ENCODE measurements at places on chromosomes 4 and X.

DNA sequence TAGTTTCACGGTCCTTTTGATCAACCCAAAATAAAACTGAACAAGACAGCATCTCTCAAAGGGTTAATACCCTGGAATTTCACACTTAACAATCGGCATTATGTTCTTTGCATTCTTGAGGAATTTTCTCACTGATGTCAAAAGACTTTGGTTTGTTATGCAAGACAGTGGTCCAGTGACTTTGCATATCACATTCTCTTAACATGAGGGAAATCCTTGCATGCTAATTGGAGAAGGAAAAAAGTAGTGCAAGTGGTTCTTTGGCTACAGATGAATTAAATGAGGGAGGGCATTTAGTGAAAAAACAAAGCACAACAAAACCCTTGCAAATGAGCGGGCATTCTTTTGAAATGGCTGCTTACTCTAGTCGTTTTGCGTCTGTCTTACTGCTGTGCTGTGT lies 105.1 kb upstream of the LIMCH1 start:
- no peak for DNase-seq

DNA sequence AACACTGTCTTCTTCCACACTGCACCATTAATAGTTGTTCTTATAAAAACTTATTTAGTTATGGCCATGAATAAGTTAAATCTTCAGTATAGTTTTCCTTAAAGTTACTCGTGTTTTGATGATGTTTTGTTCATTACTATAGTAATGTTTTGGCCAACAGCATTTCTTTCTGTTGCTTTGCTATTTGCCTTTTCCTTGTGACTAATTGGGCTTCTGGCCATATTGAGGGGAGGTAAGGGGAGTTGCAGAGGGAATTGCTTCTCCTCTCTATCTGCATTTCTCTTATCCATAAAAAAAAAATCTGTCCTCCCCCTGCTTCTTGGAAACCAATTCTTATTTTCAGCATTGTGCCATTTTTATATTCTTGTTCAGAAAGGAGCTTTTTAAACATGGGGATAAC lies 42.7 kb upstream of the ZCCHC12 start:
- DNase-seq = no peak

GRCh38 chr4:110753466-110753865 lies 130.6 kb upstream of the PITX2 start:
- DNase-seq = no peak

- no peak for DNase-seq
Measured at GRCh38 chrX:38220024-38220414, 652 bp downstream of the SRPX start.

DNA sequence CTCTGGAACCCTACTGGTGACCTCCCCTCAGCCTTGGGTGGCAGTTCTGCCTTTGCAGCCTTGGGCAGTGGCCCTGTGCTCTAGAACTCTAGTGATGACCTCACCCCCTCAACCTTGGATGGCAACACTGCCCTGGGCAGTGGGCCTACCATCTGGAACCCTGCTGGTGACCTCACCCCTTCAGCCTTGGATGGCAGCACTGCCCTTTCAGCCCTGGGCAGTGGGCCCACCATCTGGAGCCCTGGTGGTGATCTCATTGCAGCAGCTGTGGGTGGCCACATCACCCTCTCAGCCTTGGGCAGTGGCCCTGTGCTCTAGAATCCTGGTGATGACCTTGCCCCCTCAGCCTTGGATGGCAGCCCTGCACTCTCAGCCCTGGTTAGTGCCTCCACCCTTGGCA lies 129.3 kb downstream of the RBMX2 start:
- DNase-seq = no peak

- DNase-seq = no peak
Measured at GRCh38 chr4:18695733-18696527, 674.4 kb upstream of the LCORL start.

DNA sequence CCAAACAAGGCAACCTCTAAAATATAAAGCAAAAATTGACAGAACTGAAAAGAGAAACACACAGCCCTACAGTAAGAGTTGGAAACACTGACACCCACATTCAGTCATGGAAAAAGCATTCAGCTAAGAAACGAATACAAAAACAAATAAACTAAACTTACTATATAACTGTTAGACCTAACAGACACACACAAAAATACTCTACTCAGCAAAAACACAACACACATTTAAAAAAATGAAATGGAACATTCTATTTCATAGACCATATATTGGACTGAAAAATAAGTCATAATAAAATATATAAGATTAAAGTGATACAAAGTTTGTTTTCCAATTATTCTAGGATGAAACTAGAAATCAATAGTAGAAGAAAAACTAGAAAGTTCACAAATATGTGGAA lies 488.8 kb upstream of the POU3F4 start:
- no peak for DNase-seq

- no peak for DNase-seq
Measured at GRCh38 chr4:37477126-37477525, 209.1 kb downstream of the RELL1 start.

- no peak for DNase-seq
Measured at GRCh38 chrX:3448563-3448962, 102.1 kb upstream of the MXRA5 start.

- no peak for DNase-seq
Measured at GRCh38 chrX:104972737-104973136, 247.8 kb downstream of the TEX13A start.

DNA sequence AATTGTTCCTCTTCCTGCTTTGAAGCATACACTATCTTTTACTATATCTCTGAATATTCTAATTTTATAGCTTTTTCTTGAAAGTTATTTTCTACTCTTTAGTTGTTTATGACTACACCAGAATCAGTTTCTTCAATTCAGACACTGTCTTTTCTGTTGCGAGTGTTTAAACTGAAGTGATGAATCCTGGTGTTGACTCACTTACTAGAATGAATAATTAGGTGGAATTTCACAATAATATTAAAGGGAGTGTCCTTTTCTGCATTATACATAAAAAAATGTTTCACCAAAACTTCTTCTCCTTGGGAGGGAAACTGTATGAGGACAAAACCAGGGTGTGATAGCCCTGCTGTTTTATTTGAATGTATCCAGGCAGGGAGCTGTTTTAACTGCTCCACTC lies 1383.1 kb downstream of the C4orf33 start:
- DNase-seq = no peak

- no peak for DNase-seq
Measured at GRCh38 chr4:127997534-127998388, 32.6 kb downstream of the ABHD18 start.

DNA sequence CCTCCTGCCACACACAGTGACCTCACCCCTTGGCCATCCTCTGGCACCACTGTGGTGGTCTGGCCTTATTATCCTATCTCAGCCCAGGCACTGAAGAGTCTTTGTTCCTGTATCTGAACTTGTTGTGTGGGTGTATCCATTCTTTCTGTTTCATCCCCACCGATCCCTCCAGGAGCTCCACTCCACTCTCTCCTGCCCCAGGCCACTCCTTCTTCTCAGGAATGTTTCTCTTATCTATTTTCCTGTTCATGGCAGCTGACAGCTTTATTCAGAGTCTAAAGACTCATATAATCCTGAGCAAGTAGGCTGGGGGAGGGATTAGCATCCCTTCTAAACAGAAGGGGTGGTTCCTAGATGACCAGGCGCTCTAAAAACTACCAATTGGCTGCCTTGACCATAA lies 150.0 kb downstream of the ANAPC10 start:
- DNase-seq = no peak

DNA sequence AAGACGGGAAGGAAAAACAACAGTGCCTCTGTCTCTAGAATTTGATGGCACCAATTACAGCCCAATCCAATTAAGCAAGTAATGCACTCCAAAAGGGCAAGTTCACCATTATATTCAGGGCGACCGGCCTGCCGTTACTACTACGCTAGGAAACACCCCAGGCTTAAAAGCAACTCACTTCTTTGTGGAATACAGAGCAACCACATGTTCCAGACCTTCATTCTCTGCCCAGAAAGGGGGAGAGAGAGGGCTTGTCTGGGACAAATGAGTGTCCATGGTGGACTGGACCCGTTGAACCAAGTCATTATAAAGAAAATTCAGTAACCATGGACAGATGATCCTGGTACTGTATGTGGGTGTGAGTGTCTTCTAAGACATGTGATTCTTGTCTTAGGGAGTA lies 1.6 kb downstream of the KDR start:
- no peak for DNase-seq

DNA sequence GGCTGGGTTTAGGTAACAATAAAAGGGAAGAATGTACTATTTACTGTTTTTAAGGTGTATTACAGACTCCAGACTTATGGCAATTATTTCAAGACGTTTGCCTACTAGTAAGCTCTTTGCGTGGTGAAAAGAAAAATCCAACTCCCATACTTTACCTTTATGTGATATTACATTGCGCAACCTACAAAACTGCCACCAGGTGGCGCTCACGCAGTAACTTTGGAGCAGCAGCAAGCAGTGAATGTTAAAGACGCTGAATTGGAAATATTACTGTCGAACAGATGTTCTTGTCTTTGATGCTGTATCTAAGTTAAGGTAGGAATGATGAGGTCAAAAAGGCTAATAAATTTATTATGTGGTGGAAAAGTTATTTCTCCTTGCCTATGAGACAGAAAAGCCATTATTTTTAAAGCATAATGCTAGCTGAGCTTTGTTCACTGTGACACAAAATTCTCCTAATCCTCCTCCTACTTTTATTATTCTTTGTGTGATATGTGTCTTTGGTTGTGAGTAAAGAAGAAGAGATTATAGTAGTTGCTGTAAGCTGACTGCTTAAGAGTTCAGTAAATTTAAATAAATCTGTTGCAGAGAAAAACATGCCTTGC lies 1099.8 kb upstream of the TENM3 start:
- DNase-seq = peak; percentile 47

DNA sequence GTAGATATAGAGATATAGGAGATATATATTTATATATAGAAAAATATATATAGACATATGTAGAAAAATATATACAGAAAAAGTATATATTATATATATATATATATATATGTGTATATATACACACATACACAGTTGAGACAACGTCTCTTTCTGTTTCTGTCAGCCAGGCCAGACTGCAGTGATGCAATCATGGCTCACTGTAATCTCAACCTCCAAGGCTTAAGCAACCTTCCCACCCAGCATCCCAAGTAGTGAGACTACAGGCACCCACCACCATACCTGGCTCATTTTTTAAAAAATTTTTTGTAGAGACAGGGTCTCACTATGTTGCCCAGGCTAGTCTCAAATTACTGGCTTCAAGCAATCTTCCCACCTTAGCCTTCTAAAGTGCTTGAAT lies 426.3 kb downstream of the GPM6A start:
- no peak for DNase-seq

DNA sequence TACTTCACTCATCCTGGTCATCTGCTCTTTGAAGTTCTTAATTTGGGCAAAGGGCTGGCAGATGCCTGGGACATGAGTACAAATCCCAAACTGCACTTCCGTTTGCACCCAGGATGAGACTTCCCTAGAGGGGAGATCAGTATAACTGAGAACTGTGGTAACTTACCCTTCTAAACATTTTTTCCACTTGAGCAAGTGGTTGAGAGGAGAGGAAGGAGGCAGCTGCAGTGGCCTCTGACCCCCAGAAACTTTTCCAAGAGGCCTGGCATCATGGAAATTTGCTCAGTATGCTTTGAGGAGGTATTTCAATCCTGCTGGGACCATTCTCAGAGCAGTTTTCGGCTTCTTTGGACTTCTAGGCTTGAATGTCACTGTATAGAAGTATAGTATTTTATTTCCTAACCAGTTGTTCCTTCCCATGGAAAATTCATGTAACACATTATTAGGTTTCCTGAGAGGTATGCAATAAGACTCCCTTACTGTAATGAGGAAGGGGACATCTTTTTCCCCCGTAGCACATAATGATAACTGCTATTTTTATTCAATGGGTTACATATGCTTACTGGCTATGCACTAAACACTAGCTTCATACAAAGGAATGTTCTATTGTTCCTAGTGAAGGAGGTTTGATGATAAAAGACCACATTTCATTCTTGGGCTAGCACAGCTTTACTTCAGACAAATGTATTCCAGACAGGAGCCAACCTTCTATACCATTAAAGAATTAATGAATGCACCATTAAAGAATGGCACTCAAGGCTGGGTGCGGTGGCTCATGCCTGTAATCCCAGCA lies 129.3 kb downstream of the SHROOM3 start:
- no peak for DNase-seq

GRCh38 chr4:76003035-76003434 lies 4.3 kb downstream of the CXCL9 start:
- no peak for DNase-seq

DNA sequence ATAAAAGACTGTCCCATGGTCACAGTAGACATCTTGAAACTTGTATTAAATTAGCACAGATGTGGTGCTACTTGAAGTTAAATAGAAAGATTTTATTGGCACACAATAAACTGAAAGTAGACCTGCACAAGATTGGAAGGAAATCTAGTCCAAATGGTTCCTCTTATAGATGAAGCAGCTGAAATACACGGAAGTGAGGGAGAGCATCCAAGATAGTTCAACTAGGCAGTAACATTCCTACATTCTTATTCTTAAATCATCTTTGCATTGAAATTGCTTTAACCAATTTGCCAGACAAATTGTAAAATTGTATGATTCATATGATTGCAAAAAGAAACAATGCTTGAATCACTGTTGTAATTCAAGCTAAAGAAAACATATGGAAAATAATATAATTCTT lies 87.6 kb upstream of the VCX3B start:
- DNase-seq = no peak

DNA sequence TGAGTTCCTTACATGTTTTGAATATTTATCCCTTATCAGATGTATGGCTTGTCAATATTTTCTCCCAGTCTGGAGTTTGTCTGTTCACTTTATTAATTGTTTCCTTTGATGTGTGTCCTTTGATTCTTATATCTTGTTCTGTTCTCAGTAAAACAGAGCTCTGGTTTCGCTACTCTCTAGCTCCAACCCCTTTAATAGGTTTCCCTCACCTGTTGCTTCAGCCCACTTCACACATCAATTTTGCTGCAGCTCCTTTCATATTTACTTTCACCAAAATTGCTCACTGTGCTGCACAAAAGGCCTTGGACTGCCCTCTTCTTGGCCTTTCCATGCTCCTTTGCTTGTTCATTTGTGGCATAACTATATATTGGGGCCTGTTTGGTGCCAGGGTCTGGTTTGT lies 85.1 kb downstream of the CFAP299 start:
- DNase-seq = no peak

DNA sequence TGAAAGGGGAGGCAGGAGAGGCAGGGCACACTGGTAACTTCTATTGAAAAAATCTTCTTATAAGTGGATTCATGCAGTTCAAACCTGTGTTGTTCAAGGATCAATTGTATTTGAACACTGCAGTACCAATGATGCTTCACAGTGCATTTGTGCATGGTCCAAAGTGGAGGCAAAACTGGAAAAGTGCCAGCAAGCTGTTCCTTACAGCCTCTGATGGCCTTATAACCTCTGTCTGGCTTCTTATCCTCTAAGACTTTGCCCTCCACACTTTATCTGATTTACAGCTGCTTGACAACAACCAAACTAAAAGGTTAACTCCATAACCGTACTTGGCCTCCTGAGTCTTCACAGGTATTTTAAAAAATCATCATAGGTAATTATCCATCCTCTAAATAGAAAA lies 40.4 kb downstream of the MAGEB17 start:
- DNase-seq = no peak

GRCh38 chrX:41981481-41982013 lies 58.2 kb upstream of the CASK start:
- DNase-seq = no peak

All from AML-193 (cell line).